ENCODE measurements at places on chromosomes 7 and 10.

DNA sequence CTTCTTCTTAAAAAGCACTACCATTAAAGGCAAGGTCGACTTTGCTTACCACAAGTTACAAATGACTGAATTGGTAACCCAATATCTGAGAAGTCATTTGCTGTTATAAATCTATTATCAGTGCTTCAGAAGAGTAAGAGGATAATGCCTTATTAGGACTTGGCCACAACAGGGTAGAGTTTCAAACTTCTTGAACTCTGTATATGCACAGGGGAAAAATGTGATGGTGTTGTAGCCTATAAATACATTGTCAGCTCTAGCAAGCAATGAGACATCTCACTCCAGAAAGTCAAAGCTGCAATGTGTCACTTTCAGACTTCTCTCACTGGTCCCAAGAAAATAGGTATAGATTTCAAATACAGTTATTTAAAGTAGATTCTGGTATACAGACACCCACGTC lies 9.3 kb downstream of the TFEC start:
- no peak for DNase-seq

GRCh38 chr7:34837801-34838201 lies 179.8 kb downstream of the NPSR1 start:
- no peak for DNase-seq

DNA sequence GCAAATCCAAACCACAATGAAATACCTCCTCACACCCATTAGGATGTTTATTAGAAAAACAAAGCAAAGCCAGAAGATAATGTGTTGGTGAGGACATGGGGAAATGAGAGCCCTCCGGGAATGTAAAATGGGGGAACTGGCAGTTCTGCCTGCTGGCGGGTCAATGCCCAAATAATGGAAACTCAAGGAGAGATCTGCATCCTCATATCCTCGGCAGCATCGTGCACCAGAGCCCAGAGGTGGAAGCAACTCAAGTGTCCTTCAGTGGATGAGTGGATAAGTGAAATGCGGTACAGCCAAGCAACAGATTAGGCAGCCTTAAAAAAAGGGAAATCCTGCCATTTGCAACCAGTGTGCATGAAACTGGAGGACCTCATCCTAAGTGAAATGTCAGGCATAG lies 325.2 kb downstream of the WDR37 start:
- DNase-seq = no peak

- no peak for DNase-seq
Observed at GRCh38 chr7:1244700-1245523, 12.2 kb downstream of the UNCX start.

- DNase-seq = no peak
Observed at GRCh38 chr7:105854498-105854897, 21.9 kb downstream of the ATXN7L1 start.
